ENCODE measurements at places on chromosomes 16 and 17. TPM values are rescaled to one million over a fixed set of nuclear protein-coding genes. Genes with fewer than 3 reads are reported as not detected.

DNA sequence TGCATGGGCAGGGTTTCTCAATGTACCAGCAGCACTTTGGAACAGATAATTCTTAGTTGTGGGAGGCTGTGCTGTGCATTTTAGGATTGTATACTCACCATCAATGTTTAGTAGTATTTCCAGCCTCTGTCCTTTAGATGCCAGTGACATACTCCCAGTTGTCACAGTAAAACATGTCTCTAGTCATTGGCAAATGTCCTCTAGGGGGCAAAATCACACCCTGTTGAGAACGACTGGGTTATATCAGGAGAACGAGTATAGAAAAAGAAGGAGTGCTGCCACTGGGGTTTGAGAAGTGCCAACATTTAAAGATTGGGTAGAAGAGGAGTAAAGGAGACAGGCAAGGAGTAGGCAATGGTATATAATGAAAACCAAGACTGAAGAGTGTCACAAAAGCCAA, 37.9 kb upstream of the SMIM36 start:
- DNase-seq, result peak; percentile 33

GRCh38 chr17:10323812-10324610, 48.8 kb downstream of the MYH13 start:
- no peak for DNase-seq

DNA sequence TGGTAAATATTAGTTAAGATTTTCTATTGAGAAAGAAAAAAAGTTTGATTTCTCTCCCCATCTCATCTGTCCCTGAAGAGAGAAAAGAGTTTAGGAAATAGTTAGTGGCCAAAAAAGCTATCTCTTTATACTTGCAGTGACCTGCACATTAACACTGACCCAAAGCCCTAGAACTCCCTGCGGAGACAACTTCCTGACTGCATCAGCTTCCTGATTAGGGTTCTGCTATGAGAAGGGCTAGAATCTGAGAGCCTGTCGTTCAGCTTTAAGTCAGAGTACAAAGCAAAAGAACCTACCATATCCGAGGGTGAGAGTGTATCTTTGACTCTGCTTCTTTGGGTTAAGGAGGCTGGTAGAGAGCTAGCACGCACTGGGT, 24.7 kb downstream of the LIMD2 start:
- no peak for DNase-seq

DNA sequence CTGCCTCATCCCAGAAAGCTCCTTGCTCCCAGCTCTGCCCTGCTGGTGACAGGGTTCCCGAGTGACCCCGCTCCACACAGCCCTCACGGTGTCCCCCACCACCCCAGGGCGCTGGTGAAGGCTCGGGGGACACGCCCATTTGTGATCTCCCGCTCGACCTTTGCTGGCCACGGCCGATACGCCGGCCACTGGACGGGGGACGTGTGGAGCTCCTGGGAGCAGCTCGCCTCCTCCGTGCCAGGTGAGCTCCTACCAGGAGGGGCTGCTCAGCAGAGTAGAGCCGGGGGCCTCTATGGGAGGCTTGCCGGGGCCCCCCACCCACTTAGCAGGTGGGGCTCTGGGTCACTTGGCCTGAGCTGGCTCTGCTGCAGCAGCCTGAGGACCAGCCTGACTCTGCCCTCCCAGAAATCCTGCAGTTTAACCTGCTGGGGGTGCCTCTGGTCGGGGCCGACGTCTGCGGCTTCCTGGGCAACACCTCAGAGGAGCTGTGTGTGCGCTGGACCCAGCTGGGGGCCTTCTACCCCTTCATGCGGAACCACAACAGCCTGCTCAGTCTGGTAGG, 11.2 kb downstream of the GAA start:
- no peak for DNase-seq

DNA sequence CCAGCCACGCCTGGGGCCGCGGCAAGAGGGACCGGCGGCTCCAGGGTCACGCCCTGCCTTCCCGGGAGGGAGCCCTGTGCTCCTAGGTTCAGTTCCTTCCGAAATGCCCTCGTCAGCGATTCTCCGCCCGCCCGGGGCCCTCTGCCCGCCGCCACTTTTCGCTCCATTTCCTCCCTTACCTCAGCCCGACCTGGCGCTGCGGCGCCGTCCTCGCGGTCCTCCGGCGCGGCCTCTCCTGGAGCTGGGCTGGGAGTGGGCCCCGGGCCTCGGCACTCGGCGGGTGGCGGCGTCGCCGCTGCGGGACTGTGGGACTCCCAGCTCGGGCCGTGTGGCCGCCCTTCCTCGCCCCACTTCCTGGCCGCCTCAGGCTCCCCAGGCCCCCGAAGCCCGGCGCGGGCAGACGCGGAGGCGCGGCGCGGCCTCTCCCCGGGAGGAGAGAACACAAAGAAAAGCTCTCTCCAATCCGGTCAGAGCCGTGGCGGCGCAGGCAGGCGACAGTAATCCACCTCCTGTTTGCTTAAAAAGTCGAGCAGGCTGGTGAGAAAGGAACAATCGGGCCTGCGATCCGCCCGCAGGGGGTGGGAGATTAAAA, 1.6 kb downstream of the BAHCC1 start:
- no peak for DNase-seq

- DNase-seq, result no peak
These were observed at the start of gene APOBR for GRCh38 chr16:28494121-28494851. Gene APOBR (plus strand): TSS chr16:28494643. CDS start chr16:28494682, 39 bp downstream.

DNA sequence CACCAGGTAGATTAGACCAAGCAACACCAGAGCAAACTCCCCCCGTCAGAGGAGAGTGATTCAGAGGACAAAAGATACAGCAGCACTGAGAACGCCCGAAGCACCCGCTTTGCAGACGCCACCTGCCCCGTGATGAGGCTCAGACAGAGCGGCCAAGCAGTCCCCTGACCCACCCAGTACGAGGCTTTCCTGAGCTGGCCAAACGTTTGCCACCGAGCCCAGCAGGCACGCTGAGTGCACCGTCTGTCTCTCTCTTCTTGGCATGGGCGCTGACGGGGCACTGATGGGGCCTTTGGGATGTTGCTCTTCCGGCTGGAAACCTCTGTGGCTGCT, 19.4 kb upstream of the WDR45B start:
- no peak for DNase-seq

- no peak for DNase-seq
These were observed 193.6 kb downstream of the CDH8 start for GRCh38 chr16:61842666-61843065.

- DNase-seq, result peak; percentile 70
These were observed 54.3 kb upstream of the SREBF1 start for GRCh38 chr17:17890773-17891759.

DNA sequence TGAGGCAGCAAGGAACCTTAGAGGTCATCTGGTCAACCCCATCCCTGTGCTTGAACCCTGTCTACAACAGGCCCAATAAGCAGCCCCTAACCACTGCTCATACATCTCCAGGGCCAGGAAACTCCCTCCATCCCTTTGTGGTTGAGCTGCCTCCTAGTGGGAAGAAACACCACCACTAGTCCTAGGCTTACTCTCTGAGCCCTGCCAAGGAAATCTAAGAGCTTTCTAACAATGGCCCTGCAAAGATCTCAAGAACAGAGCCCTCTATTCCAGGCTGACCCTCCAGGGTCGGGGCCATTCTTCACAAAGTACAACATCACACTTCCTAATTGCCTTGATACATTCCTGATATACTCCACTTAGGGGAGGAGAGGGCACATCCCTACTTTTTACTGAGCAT, 5.8 kb downstream of the ACLY start:
- no peak for DNase-seq

GRCh38 chr17:78973196-78973595, 6.5 kb downstream of the LGALS3BP start:
- DNase-seq, result no peak

DNA sequence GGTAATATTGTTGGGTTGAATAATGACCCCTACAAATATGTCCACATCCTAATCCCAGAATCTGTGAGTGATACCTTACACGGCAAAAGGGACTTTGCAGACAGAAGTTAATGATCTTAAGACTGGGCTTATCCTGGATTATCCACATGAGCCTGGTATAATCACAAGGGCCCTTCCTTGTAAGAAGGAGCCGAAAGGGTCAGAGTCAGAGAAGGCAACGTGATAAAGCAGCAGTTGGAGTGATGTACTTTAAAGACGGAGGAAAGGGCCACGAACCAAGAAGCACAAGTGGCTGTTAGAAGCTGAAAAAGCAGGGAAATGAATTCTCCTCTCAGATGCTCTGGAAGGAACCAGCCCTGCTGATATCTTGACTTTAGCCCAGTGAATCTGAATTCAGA, 137.8 kb downstream of the UTP18 start:
- no peak for DNase-seq

GRCh38 chr17:58165981-58166380, 801 bp upstream of the OR4D2 start:
- DNase-seq, result no peak

DNA sequence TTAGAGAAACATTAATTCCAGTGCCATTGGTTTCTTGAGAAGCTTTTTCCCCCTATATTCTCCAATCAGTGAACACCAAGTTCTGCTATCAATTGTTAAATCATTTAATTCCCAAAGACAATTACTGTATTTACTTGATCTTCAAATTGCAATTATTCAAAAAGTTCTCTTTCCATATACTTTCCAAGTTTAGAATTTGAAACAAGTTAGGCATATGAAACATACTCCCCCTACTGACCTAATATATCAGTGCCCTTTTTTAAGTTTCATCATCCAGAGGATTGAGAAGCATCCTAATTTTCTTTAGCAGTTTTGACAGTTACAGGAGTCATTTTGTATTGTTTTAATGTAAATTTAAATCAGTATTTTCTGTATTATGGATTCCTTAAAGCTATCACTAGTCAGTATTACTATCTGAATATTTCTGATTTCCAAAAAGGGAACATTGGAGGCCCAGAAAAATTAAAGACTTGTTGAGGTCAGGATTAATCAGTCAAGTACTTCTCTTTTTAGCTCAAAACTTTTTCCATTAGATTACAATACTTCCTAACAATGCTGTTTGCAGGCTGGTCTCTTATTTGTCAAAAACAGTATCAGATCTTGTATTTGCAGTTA, 16.3 kb downstream of the MEIOC start:
- peak; percentile 27 for DNase-seq

- no peak for DNase-seq
These were observed 328.2 kb downstream of the NPIPA8 start for GRCh38 chr16:18008356-18008755.

GRCh38 chr17:15981646-15982580, 17.6 kb downstream of the ZSWIM7 start:
- DNase-seq, result no peak

- no peak for DNase-seq
These were observed 532.8 kb upstream of the SALL1 start for GRCh38 chr16:51683882-51684281.

DNA sequence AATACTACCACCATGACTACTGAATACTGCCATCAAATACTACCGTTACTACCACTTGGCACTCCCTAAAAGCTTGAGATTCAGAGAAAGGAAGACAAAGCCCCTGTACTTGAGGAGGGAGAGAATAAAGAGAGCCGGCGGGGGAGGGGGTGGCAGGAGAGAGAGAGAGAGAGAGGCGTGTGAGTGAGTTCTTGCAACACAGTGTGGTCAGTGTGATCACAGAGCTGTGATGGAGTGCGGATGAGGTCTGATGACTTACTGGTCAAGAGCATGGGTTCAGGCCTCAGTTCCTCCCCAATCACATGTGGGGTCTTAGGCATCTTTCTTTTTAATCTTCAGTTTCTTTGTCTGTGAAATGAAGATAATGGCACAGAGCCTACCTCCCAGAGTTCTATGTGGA, 19.2 kb downstream of the PRKCB start:
- no peak for DNase-seq

DNA sequence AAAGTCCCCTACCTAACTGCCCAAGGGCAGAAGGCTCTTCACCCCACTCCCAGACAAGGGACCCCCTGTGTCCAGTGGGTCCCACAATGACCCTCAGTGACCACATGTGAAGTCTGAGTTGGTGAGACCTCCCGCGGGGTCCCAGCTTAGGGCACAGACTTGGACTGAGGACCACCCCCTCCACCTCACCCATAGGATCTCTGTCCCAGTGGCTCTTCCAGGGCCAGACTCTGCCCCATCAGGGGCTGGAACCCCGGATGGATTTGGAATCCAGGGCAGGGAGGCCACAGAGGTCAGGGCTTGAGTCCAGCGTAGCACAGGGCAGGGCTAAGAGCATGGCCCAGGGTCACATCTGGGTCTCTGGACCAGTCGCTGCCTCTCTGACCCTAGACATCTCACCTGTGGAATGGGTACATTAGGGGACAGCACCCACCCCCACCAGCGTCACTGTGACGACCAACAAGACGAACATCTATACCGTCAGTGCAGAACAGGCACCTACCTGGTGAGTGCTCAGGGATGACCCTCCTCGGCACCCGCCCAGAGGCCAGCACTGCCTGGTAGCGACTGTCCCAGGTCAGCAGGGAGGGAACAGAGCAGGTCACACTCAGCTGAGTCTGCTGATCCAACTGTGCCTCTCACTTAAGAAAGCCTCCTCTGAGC, 37.7 kb downstream of the TNFRSF13B start:
- DNase-seq, result no peak

GRCh38 chr16:80602894-80603293, 62.1 kb downstream of the DYNLRB2 start:
- DNase-seq, result no peak

GRCh38 chr16:69691980-69692911, 34.1 kb downstream of the NQO1 start:
- DNase-seq, result no peak

DNA sequence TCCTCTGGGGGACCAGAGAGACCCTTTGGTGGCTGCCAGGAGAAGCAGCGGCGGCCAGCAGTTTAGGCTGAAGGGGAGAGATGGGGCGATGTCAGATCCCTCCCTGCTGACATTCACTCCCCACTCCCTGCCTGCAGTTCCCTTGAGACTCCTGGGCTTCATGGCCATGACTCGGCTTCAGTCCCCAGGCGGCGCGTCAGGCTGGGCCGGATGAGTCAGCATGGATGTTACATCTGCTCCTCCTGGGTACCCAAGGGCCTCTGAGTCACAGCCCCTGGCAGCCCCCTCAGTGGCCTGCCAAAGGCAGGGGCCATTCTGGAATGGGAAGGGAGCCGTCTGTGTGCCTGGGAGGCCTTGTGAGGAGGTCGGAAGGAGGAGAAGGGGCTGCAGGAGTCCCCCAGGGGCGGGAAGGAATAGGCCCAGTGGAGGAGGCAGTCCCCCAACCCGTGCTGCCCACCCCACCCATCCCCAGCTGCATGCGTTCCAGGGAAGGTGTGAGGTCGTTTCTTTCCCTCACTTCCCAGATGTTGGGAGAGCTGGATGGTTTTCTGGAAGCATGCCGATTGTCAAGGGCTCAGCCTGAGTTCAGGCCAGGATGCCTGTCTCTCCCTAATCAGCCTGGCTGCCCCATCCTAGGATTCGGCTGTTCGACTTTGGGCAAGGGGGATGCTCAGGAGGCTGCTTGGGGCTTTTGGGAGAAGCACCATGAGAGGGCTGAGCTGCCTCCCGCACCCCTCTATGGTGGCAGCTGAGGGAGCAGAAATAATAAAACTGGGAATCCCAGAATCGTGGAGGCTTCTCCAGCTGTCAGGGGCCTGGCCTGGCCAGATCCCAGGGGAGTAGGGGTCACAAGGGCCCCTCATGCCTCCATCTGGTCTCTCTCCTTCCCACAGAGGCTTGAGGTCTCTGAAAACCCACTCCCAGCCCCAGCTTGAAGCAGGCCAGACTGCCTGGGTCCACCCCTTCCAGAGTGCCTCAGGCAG, 9.7 kb downstream of the RHBDL3 start:
- DNase-seq, result no peak

Gene CDH13
- total RNA-seq, result not detected

Gene CPNE7
- not detected for total RNA-seq

Gene TEFM
- total RNA-seq, result 20.0 TPM

Gene HEATR9
- not detected for total RNA-seq

Gene ALG1
- 75.6 TPM for total RNA-seq

Gene GGT6
- 0.80 TPM for total RNA-seq
